ENCODE measurements at places on chromosomes 6 and 20. TPM values are rescaled to one million over a fixed set of nuclear protein-coding genes. Genes with fewer than 3 reads are reported as not detected.

The DUSP15 gene
- not detected for total RNA-seq

The COL11A2 gene
- total RNA-seq, result 1.4 TPM

The IL17F gene
- 7.4 TPM for total RNA-seq

The SERPINB6 gene
- 14.3 TPM for total RNA-seq

- no peak overlapping the region for H3K4me3 ChIP-seq
- no peaks in the 10 kb centered on the region for H3K4me1 ChIP-seq
Measured at GRCh38 chr20:19593762-19594161, 164.3 kb upstream of the RIN2 start.

- H3K4me1 ChIP-seq, result no peaks in the 10 kb centered on the region
- H3K36me3 ChIP-seq, result no peaks in the 10 kb centered on the region
- no peak overlapping the region for H3K27ac ChIP-seq
- H3K27me3 ChIP-seq, result peaks cover 5% of the 10 kb centered on the region
- DNase-seq, result no peak
- H3K4me3 ChIP-seq, result no peak overlapping the region
Measured at GRCh38 chr6:69987550-69987949, 121.2 kb downstream of the COL19A1 start.

GRCh38 chr6:63434943-63435342, 115.2 kb upstream of the LGSN start:
- no peak overlapping the region for H3K27ac ChIP-seq
- H3K4me1 ChIP-seq, result no peaks in the 10 kb centered on the region
- no peak overlapping the region for H3K4me3 ChIP-seq

- H3K4me3 ChIP-seq, result peak overlapping the region; percentile 77
- H3K27ac ChIP-seq, result peak overlapping the region; percentile 97
- DNase-seq, result peak; percentile 77
- no peaks in the 10 kb centered on the region for H3K27me3 ChIP-seq
- H3K4me1 ChIP-seq, result peaks cover 56% of the 10 kb centered on the region
Measured at GRCh38 chr20:53872561-53873229, 197.7 kb downstream of the BCAS1 start.

DNA sequence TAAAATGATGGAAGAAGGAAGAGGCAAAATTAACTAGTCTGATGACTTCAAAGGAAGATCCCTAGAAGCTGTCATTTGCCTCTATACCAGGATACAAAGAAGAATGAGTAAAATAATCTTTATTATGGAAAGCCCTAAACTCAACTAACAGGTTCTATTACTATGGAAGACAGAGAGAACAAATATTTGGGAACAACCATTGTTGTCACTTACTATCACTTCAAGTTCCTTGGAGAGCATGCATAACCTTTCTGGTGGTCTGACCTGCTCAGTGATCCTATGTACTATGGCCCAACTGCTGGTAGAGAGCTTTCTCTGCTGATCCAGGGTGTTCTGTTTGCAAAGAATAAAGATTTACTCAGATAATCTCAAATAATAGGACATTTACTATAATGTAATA, 62.8 kb upstream of the TASP1 start:
- DNase-seq, result no peak
- no peak overlapping the region for H3K4me3 ChIP-seq
- no peaks in the 10 kb centered on the region for H3K4me1 ChIP-seq
- H3K27me3 ChIP-seq, result peaks cover 3% of the 10 kb centered on the region
- no peaks in the 10 kb centered on the region for H3K36me3 ChIP-seq

GRCh38 chr6:168081858-168082546, 3.0 kb upstream of the FRMD1 start:
- DNase-seq, result no peak
- no peak overlapping the region for H3K27ac ChIP-seq
- no peak overlapping the region for H3K4me3 ChIP-seq
- H3K4me1 ChIP-seq, result no peaks in the 10 kb centered on the region

- H3K27ac ChIP-seq, result peak overlapping the region; percentile 42
- DNase-seq, result no peak
- peaks cover 26% of the 10 kb centered on the region for H3K4me1 ChIP-seq
- no peaks in the 10 kb centered on the region for H3K27me3 ChIP-seq
- peaks cover 2% of the 10 kb centered on the region for H3K36me3 ChIP-seq
Measured at GRCh38 chr6:26296857-26297648, 67.9 kb upstream of the BTN3A2 start.

DNA sequence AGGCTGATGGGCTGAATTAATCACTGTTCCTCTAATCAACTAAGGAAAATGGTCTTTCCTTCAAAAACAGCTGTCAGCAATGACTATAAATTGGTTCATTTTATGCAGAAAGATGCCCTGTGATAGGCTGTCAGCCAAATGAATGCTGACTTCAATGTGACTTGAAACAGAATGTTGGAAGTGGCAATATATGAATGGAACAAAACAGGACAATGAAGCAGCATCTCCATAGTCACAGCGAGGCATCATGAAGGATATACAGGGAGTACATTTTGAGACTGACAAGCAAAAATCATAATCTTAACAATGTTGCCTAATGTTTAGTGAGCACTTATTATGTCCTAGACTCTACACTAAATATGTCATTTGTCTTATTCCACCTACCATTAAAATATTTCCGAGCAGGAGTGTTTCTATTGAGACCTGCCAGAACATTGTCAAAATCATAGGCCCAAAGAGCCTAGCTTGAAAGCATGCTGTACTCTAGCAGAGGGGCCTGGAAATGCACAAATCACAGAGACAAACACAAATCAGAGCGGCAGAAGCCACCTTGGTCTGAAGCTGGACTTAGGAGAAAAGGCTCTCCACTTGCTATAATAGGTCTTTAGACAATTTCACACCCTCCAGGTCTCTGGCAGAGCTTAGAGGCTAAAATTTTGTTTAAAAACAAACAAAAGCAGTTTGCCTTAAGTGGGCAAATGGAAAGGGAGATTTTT, 63.3 kb downstream of the FAM50B start:
- H3K36me3 ChIP-seq, result peaks cover 9% of the 10 kb centered on the region
- peaks cover 38% of the 10 kb centered on the region for H3K4me1 ChIP-seq
- peaks cover 61% of the 10 kb centered on the region for H3K27me3 ChIP-seq

DNA sequence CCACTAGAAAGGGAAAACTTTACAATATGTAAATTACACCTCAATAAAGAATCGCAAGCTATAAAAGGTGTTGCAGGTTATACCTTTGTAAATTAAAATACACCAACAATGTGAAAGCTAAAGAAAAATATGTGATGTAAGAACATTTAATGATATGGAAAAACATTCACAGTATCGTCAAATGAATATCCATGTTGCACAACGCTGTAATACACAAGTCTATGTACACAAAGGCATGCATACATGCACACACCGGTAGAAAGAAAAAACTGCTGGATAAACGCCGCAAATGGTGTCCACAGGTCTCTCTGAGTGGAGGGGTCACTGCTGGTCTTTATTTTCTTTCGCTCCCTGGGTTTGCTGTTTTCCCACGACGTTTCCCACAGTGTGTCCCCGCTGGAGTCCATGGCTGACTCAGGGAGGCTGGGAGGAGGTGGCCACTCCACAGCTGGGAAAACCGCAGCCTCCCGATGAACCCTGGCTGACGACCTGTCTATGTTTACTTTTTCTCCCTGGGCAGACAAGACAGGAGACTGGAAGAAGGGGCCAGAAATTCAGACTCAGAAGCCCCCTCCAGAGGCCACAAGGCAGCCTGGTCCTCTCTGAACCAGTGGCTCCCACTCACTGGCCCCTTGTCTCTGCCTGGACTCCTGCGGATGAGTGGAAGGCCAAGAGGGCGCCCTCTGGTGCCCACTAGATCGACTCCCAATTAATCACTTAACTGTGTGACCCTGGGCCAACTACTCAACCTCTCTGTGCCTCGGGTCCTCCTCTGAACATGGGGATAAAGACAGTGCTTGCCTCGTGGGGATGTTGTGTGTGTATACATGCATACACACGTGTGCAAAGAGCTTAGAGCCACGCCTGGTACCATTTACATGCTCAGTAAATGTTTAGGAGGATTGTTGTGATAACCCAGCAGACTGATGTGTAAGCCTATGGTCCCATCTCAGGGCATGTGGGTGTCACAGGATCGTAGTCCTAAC, 12.8 kb upstream of the BPI start:
- no peaks in the 10 kb centered on the region for H3K36me3 ChIP-seq
- H3K27me3 ChIP-seq, result peaks cover 18% of the 10 kb centered on the region
- H3K4me3 ChIP-seq, result no peak overlapping the region

- DNase-seq, result no peak
- peaks cover 28% of the 10 kb centered on the region for H3K27me3 ChIP-seq
- H3K4me3 ChIP-seq, result no peak overlapping the region
Measured at GRCh38 chr6:167791780-167792478, 34.8 kb upstream of the AFDN start.

- DNase-seq, result no peak
- no peaks in the 10 kb centered on the region for H3K27me3 ChIP-seq
- peaks cover 5% of the 10 kb centered on the region for H3K36me3 ChIP-seq
Measured at GRCh38 chr6:25170640-25171039, 108.5 kb upstream of the CARMIL1 start.

- no peak overlapping the region for H3K4me3 ChIP-seq
- DNase-seq, result no peak
- H3K4me1 ChIP-seq, result no peaks in the 10 kb centered on the region
- H3K27ac ChIP-seq, result no peak overlapping the region
- no peaks in the 10 kb centered on the region for H3K36me3 ChIP-seq
- H3K27me3 ChIP-seq, result peaks cover 46% of the 10 kb centered on the region
Measured at GRCh38 chr20:21020659-21021471, 85.3 kb downstream of the LINC00237 start.

DNA sequence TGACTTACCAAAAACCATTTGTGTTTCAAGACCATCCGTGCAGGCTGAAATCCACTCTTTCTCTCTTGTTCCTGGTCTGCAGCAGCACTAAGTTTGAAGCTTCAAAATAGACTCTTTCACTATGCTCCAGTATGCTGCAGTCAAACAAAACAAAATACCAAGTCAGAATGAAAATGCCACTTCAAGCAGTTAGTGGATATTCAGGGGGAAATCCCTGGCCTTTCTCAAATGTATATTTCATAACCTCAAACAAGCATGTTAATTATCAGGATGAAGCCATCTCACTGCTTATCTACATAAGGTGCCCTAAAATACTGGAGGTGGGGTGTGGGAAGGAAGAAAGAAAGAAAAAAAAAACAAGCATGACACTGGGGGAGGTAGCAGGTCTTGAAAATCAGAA, 103.5 kb downstream of the ATXN1 start:
- H3K4me3 ChIP-seq, result no peak overlapping the region
- H3K27ac ChIP-seq, result peak overlapping the region; percentile 75
- no peak for DNase-seq
- H3K36me3 ChIP-seq, result peaks cover 33% of the 10 kb centered on the region

DNA sequence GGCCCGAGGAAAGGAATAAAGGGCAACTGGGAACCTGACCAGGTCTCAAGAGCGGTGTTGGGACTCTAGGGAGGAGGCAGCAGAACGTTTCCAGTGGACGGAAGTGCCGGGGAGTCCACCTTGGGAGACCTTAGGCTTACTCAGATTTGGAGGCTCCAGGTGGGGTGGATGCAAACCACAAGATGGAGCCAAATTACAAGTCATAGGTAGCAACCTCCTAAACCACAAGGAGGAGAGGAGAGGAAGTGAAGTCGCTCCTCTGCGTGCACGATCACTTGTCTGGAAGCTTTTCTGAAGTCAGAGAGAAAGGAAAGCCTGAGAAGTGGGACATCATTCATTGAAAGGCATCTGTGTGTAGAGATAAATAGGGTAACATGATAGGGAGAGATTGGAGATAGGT, 9.3 kb downstream of the HLA-DOA start:
- peak; percentile 49 for DNase-seq
- H3K4me1 ChIP-seq, result peaks cover 11% of the 10 kb centered on the region
- no peak overlapping the region for H3K4me3 ChIP-seq
- no peaks in the 10 kb centered on the region for H3K36me3 ChIP-seq

- no peaks in the 10 kb centered on the region for H3K36me3 ChIP-seq
- DNase-seq, result no peak
- H3K4me3 ChIP-seq, result no peak overlapping the region
- H3K4me1 ChIP-seq, result no peaks in the 10 kb centered on the region
- H3K27ac ChIP-seq, result no peak overlapping the region
Measured at GRCh38 chr6:71478834-71479541, 190.4 kb downstream of the OGFRL1 start.

DNA sequence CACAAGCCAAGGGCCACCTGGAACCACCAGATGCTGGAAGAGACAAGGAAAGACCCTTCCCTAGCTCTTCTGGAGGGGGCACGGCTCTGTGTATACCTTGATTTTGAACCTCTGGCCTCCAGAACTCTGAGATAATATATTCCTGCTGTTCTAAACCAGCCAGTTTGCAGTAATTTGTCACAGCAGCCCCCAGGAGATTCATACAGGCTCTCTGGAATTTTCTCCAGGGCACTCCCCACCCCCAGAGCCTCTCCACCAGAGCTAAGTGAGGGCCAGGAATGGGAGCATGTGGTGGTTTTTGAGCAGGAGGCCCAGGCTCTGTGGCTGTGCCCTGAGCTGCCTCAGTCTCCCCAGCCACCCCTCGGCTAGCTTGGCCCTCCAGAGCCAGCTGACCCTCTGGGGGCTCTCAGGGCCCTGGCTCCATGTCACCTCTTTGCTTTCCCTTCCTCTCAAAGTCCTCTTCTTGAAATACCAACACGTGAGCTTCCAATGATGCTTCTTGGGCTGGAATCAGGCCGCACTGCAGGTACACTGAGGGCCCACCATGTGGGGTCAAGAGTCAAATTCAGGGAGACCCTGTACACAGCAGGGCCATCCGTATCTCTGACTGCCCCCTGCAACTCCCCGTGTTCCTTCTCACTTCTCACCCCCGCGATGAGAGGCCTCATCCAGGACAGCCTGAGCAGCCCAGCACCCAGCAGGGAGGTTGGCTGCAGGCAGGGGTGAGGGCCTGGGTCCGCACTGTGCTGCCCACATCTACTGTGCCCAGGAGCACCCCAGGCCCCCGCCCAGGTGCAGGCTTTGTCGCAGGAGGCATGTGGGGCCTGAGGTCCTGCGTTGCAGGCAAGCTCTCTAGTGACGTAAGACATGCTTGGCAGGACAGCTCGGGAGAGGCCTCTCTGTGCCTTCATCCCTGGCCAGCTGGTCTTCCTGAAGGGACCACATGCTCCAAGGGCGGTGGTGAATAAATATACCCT, 155.5 kb downstream of the ANKRD60 start:
- DNase-seq, result no peak
- H3K27me3 ChIP-seq, result peaks cover 10% of the 10 kb centered on the region
- peaks cover 8% of the 10 kb centered on the region for H3K4me1 ChIP-seq
- peak overlapping the region; percentile 17 for H3K27ac ChIP-seq

DNA sequence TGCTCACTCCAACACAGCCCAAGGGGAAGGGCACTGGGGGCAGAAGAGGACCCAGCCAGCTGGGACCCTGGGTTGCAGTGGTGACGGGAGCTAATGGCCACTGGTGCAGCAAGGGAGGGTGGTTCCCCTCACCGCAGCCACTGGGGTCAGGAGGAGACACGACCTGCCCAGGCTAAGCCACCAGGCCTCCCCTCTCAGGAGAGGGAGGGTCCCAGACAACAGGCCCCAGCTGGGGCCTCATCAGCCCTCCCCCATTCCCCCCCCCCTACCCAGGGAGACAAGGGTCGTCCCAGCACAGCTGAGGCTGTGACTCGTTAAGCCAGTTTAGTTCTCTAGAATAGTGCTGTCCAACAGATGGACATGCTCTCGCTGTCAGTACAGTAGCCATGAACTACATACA, 17.3 kb upstream of the MATN4 start:
- no peak overlapping the region for H3K4me3 ChIP-seq
- peaks cover 12% of the 10 kb centered on the region for H3K4me1 ChIP-seq
- H3K36me3 ChIP-seq, result peaks cover 1% of the 10 kb centered on the region
- DNase-seq, result no peak
- H3K27me3 ChIP-seq, result no peaks in the 10 kb centered on the region

GRCh38 chr6:165732696-165733488, 69.9 kb upstream of the PDE10A start:
- no peaks in the 10 kb centered on the region for H3K27me3 ChIP-seq
- no peaks in the 10 kb centered on the region for H3K4me1 ChIP-seq
- H3K36me3 ChIP-seq, result no peaks in the 10 kb centered on the region
- DNase-seq, result no peak
- no peak overlapping the region for H3K27ac ChIP-seq
- no peak overlapping the region for H3K4me3 ChIP-seq

Data from activated CD4-positive, alpha-beta T cell treated with anti-CD3 and anti-CD28 coated beads, Interleukin-2, amount 10 ng/mL, durations not matched to agents 7 days and 5 days (primary cell).